ENCODE measurements at places on chromosomes 12 and 14.

- DNase-seq = no peak
These were observed 15.5 kb downstream of the XPOT start for GRCh38 chr12:64419696-64420095.

DNA sequence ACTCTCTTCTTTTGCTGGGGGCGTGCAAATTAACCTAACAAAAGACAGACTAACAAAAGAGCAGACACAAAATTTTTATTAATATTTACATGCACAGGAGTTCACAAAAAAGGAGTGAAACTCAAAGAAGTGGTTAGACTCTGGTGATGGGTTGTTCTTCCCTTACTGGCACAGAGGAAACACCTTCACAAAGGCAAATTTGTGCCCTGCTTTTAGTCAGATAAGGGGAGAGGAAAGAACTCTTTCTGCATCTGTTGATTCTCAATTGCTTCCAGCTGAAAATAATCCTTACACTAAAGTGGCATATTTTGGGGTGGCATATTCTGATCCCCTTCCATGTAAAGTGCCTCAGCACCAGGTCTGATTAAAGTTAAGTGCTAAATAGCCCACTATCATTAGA is 190.2 kb upstream of the AMIGO2 start:
- DNase-seq = no peak

DNA sequence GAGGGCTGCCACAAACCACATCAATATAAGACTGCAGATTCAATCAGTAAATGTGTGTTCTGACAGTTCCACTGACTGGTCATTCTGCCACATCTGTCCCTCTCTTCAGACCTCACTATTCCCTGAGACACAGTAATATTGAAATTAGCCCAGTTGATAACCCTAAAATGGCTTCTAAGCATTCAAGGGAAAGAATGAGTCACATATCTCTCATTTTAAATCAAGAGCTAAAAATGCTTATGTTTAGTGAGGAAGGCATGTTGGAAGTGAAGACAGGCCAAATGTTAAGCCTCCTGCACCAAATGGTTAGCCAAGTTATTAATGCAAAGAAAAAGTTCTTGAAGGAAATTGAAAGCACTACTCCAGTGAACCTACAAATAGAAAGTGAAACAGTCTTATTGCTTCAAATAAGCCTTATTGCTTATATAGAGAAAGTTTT is 24.5 kb upstream of the KIF21A start:
- DNase-seq = no peak

DNA sequence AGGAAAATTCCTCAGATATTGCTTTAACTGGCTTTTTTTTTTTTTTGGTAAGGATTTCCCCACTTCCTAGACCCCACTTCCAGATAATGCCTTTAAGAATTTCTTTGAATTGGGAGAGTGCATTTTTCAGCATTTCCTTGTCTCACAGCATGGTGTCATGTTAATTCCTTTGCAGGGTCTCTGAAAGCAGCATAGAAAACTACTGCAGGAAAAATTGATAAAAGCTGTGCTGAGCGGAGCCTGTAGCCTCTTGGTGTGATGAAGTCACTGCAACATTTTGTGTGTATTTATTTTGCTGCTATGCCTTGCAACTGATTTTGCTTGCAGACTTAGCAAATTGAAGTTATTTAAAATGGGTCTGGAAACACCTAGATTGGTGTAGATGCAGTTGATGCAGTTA is 2.7 kb downstream of the ANO4 start:
- DNase-seq = no peak

GRCh38 chr12:102478405-102479098 is 1.8 kb downstream of the IGF1 start:
- no peak for DNase-seq

DNA sequence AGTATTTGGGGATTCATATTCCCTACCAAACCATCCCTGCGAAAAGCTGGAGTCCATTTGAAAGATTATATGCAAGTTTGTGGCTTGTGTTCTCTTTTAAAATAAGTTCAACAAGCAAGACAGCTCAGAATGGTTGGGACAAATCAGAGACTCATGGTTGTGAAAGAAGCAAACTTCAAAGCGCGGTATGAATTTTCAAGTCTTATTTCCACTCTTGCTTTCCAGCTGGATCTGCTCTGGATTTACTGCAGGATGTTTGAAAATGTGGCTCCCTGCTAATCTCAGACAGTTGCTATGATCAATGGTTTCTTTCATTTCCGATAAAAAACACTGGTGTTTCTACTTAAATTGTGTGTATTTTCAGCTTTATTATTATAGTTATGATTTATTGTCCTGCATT is 477.5 kb downstream of the RAD51B start:
- DNase-seq = no peak

DNA sequence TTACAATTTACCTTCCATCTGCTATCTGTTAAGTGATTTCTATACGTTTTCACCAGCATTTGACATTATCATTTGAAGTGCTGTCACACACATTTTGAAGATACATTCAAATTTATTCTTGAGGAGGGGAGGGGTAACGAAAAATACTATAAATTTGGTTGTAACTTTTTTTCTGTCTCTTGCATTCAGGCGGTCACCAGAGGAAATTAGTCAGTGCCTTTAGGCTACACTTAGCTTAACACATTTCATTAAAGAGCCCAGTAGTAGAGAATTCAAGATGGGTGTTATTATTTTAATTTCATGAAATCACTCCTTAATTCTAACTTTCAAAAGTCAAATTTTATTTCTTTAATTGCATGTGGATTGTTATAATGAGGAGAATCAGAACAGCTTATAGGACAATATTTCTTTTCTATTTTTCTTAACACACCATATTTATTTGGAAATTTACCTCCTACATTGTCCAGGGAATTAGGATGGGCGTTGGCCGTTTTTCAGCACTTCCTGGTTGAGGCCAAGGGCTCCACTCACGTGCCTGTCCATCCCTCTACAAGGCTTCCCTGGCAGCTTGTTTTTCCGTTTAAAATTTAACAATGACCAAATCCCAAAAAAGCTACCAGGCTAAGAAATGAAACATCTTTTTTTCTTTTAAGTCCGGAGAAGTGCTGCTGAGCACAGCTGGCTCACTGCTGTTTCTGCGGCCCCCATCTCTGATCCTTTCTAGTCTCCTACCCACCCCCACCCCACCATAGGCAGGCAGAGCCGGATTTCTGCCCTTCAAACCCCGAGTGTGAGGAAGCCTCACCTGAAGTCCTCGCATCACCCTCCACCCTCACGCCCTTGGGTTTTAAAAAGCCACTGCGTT is 1.1 kb upstream of the FAR2 start:
- DNase-seq = no peak

- no peak for DNase-seq
These were observed 70.9 kb upstream of the BCL11B start for GRCh38 chr14:99342906-99343305.

DNA sequence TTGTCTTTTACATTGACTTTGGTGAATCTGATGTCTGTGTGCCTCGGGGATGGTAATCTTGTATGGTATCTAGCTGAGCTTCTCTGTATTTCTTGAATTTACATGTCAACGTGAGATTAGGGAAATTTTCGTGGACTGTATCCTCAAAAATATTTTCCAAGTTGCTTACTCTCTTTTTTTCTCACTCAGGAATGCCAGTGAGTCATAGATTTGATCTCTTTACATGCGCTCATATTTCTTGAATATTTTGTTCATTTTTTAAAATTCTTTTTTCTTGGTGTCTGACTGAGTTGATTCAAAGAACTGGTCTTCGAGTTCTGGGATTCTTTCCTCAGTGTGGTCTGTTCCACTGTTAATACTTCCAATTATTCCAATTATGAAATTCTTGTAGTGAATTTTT is 207.7 kb downstream of the RAD51B start:
- no peak for DNase-seq

DNA sequence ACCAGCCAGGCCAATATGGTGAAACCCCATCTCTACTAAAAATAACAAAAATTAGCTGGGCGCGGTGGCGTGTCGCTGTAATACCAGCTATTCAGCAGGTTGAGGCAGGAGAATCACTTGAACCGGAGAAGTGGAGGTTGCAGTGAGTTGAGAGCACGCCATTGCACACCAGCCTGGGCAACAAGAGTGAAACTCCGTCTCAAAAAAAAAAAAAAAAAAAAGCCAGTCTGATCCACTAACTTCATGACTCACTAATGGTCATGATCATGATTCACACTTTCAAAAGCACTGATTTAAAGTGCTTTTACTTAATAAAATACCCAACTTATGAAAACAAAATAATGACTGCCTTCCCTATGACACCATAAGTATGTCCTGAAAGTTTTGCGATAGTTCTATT is 38.4 kb upstream of the CPM start:
- no peak for DNase-seq

GRCh38 chr14:36014236-36014635 is 162.3 kb downstream of the PTCSC3 start:
- no peak for DNase-seq

- no peak for DNase-seq
These were observed 996.8 kb upstream of the TMEM132C start for GRCh38 chr12:127270193-127270592.

- no peak for DNase-seq
These were observed 123.3 kb downstream of the PAPOLA start for GRCh38 chr14:96625426-96625985.

- no peak for DNase-seq
These were observed 784 bp downstream of the PSMA6 start for GRCh38 chr14:35292770-35293561.

DNA sequence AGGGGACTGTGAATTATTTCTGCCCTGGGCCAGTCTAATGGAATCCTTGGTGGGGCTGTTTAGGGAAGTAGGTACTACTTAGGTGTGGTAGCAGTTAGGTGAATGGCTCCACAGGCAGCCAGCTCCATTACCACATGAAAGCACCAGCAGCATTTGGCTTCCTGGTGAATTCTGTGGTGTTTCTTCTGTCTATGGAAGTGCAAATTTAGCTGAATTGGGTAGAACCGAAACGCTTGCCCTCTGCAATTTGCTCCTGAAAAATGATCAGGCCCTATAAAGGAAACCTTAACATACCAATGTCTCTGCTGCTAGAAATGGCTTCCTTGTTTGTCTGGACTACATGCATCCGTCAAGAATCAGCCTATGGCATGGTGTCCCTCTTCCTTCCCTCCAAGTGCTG is 16.4 kb downstream of the FLRT2 start:
- no peak for DNase-seq

GRCh38 chr14:51081209-51081608 is 13.7 kb downstream of the TRIM9 start:
- DNase-seq = no peak

GRCh38 chr14:24224618-24225071 is 7.5 kb downstream of the NEDD8 start:
- no peak for DNase-seq

DNA sequence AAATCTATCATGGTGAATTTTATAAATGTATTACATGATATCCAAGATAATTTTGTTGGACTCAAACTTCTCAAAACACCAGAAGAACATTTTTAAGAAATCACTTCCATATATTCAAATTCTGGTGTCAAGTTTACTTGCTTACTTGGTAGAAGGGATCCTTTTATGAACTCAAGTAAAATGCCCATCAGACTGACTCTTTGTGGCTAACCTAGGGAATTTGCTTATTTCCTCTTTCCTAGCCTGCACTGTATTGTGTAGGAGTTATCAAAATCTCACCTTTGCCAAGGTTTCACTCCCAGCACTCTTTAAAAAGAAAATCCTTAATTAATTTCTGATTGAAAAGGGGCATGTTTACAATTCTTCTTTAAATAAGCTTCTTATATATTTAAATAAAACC is 196.5 kb downstream of the DUSP6 start:
- no peak for DNase-seq

- DNase-seq = no peak
These were observed at the start of gene JAG2 for GRCh38 chr14:105168496-105168978. Gene JAG2 (minus strand): TSS chr14:105168776. CDS start chr14:105168420, 356 bp downstream.

DNA sequence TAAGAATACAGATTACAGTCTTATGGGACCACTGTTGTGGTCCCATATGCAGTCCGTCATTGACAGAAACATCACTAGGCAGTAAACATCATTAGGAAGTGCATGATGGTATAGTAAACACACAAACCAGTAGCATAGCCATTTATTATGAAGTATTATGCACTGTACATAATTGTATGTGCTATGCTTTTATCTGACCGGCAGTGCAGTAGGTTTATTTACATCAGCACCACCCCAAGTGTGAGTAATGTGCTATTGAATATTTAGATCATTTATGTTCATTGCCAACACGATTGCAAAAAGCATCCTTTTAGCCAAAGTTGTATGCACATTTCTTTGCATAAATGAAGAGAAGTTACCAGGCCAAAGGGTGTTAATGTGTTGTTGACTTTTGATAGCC is 531.6 kb upstream of the TBX3 start:
- DNase-seq = no peak

DNA sequence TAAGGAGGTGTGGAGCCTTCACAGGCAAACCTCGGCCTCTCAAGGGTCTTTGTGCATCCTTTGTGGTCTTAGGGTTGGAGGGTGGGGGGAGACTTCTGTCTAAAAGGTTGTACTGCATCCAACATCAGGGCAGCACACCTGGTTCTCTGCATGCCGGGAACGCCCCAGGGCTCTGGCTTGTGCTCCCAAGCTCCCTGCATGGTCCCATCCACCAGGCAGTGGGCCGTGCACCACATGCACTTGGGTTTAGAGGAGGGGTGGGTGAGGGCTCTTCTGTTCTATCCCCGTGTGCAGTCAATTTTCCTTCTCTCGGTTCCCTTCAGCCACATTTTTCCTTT is 86.1 kb downstream of the CPSF2 start:
- no peak for DNase-seq

GRCh38 chr12:120831648-120832267 is 72.4 kb downstream of the SPPL3 start:
- no peak for DNase-seq

- no peak for DNase-seq
These were observed 102.1 kb downstream of the MYRFL start for GRCh38 chr12:69927164-69927563.

- DNase-seq = no peak
These were observed 6.6 kb downstream of the ASPG start for GRCh38 chr14:104091927-104092771.

DNA sequence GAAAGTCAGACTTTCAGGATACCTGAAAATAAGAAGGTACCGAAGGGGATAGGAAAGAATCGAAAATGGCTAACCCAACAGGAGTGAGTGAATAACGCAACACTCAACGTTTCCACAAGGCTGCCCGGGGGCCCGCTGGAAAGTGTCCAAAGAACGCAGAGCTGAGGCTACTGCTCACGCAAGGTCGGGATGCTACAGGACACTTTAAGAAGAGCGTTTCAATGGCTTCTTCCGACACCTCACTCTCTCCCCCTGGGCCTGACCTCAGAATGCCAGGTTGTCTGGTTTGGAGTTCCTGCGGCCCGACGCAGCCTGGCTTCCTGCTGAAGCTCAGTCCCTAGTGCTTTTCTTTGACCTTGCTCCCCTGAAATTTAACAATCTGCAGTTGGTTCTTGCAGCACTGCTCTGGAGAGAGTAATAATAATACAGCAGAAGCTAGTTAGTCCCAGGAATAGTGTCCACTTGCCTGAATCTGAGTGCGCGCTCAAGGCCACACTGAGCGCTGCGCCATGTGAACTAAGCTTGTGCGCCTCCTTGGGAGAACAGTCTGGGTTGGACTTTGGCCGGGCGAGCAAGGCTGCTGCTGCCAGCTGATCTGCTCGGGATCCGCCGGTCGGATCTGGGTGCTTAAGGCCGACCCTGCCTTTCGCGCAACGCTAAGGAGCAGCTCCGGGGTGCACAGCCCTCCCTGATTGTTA is 2.0 kb upstream of the ALX1 start:
- no peak for DNase-seq

- no peak for DNase-seq
These were observed 991.2 kb downstream of the FLRT2 start for GRCh38 chr14:86521031-86521730.

GRCh38 chr12:130920119-130920703 is 33.5 kb upstream of the ADGRD1 start:
- no peak for DNase-seq

Data from cortex of kidney (tissue), 1 donor.